KBM-7 (cell line): ENCODE measurements at places on chromosomes 5 and 9.
A peak's percentile ranks its signal among the peaks of the same experiment; 100 is the strongest.

DNA sequence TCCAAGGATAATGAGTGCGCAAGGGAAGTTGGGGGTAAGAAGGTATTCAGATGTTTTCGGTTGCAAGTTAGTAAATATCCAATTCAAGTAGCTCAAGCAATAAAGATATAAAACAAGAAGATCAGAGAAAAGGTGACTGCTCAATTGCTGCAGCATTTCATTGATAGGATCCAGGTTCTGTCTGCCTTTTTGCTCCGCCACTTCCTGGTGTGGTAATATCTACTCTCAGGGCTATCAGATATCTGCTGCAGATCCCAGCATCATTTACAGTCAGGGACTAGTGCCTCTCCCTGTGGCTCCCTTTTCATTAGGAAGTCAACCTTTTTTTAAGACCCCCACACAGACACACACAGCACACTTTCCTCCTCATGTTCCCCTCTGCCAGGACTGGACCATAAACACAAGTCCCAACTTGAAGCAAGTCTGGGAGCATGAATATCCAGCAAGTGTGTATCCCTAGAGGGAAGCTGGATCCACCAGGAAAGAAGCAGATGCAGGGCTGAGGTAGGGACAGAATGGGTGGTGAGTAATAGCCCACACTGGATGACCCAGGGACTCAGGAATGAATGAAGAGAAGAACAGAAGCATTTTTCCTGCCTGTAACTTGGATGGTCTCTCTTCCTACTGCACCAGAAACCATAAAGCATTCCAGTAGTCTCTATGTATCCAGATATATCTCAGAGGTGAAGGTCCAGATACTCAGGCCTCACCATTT is 53.7 kb downstream of the ZNF622 start:
- DNase-seq: no peak

- no peak for DNase-seq
Observed at GRCh38 chr9:79946712-79947111, 374.9 kb downstream of the TLE4 start.

GRCh38 chr5:39151745-39152144 is 67.6 kb downstream of the FYB1 start:
- no peak for DNase-seq

GRCh38 chr9:9771314-9771713 is 841.5 kb downstream of the PTPRD start:
- no peak for DNase-seq

GRCh38 chr5:138911441-138911840 is 36.3 kb upstream of the LRRTM2 start:
- DNase-seq: no peak

DNA sequence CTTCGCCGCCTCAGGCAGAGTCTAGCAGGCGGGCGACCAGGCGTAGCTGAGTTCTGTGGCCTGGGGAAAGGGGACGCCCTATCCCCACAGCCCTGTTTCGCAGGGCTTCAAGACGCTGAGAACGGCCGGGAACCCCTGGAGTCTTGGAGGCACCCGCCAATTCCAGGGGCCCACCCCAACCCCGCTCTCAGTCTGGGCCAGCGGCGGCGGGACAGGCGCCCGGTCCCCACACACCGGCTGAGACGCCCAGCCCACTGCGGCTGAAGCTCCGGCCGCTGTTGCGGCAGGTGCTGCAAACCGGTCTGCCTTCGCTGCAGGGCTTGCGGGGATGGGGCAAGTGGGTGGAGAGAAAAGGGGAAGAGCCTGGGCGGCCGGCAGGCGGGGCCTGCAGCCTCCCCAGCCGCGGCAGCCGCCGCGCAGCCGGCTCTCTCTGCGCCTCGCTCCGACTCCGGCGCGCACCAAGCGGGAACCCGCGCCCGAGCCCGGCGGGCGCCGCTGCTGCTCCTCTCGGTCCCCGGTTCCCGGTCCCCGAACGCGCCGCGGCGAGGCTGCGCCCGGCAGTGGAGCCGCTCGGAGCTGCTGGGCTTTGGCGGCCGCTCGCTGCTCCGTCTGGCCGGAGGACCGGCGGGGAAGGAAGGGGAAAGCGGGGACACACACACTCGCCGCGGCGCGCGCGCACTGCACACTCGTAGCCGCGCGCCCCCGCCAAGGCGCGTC is at the start of gene PIP5K1B:
Gene PIP5K1B, plus strand, starts transcription at position 427 of the 717 bp plus-strand sequence. CDS start 117,375 bp downstream, outside the sequence.
- peak; percentile 86 for DNase-seq

- no peak for DNase-seq
Observed at GRCh38 chr9:445033-445432, 230.4 kb downstream of the DOCK8 start.

DNA sequence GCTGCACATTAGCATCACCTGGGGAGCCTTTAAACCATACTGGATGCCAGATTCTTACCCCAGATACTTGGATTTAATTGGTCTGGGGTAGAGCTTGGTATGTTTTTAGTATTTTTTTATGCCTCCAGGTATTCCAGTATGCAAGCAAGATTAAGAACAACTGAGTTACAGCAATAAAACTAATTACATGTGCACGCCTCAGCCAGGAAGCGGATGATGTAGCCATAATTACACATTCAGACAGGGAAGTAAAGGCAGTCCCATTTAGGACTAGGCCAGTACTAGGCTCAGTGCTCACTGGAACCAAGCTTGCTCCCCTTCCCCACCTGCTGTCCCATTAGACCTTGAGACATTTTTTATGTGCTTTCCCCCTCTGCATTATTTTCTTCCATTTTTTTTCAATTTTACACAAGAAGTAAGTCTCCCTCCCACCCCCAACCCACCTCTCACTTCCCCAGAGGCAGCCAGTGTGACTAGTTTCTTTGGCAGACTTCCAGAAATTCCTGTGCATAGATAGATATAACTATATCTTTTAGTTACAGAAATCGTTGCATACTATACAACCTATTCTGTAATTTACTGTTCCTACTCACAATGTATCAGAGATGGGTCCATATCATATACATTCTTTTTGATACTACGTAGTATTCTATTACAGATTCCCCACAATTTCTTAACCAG is 7.1 kb upstream of the GNAQ start:
- DNase-seq: no peak

DNA sequence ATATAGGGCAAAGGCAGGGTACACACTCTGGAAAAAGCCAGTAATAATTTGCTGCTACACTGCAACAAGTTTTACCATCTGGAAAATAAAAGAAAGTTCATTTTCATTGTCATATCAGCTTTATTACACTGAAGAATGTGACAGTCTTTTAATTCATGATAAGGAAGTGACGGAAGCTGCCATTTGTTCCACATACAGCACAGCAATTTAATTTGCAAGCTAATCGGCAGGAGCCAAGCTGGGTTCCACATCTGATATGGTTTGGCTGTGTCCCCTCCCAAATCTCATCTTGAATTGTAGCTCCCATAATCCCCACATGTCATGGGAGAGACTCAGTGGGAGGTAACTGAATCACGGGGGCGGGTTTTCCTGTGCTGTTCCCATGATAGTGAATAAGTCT is 16.5 kb downstream of the PRELID2 start:
- DNase-seq: no peak

GRCh38 chr5:141547488-141547887 is 58.6 kb downstream of the PCDHGC5 start:
- DNase-seq: no peak

- no peak for DNase-seq
Observed at GRCh38 chr9:121735793-121736770, 84.6 kb downstream of the DAB2IP start.

DNA sequence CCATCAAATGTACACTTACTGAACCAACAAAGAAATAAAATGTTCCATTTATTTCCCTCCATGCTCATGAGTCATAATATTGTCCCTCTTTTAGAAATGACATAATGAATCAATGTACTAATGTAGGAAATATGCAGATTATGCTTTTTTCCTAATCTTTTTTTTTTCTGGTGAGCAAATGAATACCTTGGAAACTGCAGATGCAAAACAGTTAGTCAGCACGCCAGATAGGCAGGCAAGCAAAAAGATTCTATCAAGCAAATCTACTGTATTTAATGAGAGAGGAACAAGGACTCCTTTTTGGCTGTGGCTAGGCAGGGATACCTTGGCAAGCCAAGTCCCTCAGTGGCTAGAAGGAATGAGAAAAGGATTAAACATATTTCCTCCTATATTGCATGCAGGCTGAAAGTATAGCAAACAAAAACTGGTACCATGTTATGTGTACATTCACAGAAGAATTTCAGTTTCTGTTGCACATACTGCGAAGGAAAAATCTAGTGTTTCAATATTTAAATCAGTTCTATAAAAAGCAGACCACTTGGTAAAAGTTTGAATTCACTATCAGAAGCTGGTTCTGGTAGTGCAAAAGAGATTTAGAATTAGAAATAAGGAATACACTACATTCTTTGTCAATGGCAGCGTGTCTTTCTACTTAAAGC is 605.4 kb downstream of the TLE1 start:
- no peak for DNase-seq

DNA sequence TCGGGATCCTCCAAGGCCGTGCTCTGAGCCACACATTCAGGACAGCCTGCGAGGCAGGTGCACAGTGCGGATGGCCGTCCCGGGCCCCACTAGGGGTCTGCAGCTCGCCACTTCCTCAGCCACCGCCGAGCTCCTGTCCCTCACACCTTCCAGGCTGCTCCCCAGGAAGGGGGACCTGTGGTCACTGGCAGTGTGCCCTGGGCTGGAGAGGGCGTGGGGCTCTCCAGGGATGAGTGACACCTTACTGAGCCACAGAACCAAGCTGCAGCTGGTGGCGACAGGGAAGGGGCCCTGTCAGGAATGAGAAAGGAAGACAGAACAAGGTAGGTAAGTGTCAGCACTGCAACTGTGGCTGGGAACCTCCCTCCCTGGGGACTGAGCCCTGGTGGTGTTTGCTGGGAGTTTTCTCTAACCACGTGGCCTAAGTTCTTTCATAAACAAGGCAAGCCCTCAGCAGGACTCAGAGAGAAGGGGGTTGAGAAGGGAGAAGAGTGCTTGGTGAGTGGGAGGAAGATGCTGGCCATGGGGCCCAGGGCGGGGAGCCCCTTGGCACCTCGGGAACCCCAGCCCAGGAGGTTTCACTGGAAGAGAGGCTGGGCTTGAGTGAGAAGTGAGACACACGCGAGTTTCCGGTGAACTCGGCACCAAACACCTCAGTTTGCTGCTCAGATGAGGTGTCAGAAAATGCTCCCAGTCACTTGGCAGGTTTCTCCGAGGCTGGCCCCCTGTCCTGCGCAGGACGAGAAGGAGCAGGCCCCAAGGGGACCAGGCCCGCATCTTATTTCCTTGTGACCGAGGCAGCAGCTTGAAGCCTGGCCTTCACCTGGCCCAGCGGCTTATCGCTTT is 5.2 kb downstream of the IL13 start:
- DNase-seq: peak; percentile 35

GRCh38 chr9:124621371-124622328 is 114.5 kb upstream of the NR5A1 start:
- DNase-seq: peak; percentile 43

GRCh38 chr9:73515216-73515615 is 363.6 kb downstream of the ANXA1 start:
- no peak for DNase-seq

DNA sequence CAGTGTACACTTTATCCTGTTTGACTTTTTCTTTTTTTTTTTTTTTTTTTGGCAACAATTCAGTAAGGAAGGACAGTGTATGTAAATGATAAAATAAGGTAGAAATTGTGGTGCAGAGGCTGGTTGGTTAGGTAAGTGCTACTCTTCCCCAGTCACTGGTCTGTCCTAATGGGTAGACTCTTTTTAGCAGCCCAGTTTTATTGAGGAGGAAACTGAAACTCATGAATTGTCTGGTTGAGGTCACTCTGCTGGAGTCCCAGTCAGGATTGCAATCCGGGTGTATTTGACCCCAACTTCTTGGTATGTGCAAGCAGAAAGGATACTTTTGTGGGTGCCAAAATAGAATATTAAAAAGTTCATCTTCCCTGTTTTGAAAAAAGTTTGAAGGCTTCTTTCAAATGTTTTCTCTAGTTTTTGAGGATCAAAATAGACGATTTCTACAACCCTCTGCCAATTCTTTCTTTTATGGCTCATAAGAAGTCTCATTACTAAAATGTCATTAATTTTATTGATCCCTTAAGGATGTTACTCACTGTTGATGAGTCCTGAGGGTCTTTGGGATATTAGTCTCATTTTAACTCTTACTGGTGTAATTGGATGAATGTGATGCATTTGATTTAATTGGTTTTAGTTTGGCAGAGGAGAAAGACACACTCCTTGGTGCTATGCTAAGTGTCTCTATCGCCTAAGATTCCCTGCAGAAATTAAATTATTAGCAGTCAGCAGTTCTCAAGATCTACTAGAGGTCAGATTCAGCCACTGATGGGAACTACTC is 171.9 kb downstream of the KDM4C start:
- no peak for DNase-seq

DNA sequence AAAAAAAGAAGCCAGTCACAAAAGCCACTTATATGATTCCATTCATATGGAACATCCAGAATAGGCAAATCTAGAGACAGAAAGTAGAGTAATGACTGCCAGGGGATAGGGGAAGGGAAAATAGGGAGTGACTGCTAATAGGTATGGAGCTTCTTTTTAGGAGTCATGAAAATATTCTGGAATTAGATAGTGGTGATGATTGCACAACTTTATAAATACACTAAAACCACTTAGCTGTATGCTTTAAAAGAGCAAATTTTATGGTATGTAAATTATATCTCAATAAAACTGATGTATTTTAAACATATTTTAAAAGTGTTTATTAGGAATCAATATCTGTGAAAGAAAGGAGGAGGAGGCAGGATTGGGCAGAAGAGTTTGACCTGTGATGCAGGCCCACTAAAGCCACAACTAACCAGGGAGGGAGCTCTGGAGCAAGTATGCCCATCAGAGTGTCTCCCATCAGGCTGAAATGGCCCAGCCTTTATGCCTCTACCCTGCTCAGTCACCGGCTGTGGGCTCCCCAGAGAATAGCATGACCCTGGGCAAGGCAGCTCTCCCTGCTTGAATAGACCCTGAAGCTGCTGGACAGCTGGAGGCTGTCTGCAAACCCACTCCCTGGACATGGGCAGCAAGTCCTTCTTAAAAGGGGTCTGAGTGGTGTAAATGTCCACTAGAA is 96.0 kb upstream of the SLC44A1 start:
- no peak for DNase-seq

GRCh38 chr5:36529142-36529541 is 77.3 kb upstream of the SLC1A3 start:
- peak; percentile 74 for DNase-seq

DNA sequence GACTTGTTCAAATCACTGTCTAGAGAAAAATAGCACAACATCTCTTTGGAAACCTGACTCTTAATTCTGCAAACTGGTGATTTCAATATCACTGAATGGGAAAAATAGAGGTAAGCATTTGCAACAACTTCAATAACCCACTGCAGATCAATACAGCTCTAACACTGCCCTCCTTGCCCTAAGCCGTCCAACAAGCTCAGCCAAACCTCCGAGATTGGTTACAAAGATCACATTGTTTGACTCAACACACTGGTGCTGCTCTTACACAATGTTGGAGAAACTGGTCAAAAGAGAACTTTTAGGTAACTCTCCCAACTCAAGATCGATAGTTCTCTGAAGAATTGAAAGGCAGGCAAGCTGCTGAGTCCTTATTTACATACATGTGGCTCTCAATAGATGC is 150.4 kb downstream of the SPOCK1 start:
- no peak for DNase-seq
